ENCODE measurements at places on chromosomes 6 and 20. TPM values are rescaled to one million over a fixed set of nuclear protein-coding genes. Genes with fewer than 3 reads are reported as not detected.

The CHRNA4 gene
- not detected for total RNA-seq

The CNR1 gene
- not detected for total RNA-seq

The CALHM4 gene
- not detected for total RNA-seq

The IMPG1 gene
- not detected for total RNA-seq

The ORC3 gene
- 21.3 TPM for total RNA-seq

The VTA1 gene
- total RNA-seq = 24.9 TPM

The ADGRF1 gene
- not detected for total RNA-seq

The FAM209B gene
- not detected for total RNA-seq
